IPS-NIHi11 (cell line): ENCODE measurements at places on chromosomes 12 and 14.

DNA sequence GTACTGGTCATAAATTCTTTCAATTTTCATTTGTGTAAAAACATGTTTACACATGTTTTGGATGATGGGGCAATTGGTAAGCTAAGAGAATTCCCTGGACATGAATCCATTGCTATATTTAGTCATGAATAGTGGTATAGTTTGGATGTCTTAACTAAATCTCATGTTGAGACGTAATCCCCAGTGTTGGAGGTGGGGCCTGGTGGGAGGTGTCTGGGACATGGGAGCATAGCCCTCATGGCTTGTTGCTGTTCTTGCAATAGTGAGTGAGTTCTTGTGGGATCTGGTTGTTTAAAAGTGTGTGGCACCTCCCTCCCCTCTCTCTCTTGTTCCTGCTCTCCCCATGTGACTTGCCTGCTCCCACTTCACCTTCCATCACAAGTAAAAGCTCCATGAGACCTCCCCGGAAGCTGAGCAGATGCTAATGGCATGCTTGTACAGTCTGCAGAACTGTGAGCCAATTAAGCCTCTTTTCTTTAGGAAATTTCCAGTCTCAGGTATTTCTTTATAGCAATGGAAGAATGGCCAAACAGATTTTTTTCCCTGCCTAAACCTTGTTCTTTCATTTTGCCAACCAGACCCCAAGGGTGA is 33.6 kb downstream of the CTSG start:
- DNase-seq, result no peak

GRCh38 chr12:82438356-82438755 is 80.0 kb downstream of the METTL25 start:
- no peak for DNase-seq

DNA sequence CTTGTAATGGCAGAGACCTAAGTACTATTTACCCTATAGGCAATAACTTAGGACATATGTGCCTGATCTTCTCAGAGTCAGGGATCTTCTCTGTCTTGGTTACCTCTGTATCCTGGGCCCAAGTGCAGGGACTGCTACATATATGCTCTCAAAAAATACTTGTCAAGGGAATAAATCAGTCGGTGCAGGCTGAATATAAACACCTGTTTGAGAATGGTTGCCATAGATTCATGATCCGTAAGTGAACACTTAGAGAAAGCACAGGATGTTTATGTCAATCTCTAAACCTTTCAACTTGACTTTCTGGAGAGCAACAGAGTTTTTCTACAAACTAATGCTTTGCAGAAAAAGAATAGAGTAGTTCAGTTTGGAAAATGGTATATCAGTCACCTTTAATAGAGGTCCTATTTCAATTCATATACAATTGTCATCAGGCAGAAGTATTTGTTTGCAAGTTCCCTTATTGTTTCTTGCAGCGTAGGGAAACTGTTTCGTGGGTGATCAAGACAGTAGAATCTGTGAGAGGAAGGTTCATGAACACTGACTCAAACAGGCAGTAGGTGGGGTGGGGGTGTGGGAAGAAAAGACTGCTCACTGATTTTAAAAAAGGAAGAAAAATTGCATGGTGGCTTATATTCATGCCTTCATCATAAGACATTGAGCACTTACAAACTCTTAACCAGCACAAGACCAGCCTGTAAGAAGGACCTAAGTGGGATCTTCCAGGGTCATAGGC is 6.0 kb upstream of the UBE2N start:
- no peak for DNase-seq

DNA sequence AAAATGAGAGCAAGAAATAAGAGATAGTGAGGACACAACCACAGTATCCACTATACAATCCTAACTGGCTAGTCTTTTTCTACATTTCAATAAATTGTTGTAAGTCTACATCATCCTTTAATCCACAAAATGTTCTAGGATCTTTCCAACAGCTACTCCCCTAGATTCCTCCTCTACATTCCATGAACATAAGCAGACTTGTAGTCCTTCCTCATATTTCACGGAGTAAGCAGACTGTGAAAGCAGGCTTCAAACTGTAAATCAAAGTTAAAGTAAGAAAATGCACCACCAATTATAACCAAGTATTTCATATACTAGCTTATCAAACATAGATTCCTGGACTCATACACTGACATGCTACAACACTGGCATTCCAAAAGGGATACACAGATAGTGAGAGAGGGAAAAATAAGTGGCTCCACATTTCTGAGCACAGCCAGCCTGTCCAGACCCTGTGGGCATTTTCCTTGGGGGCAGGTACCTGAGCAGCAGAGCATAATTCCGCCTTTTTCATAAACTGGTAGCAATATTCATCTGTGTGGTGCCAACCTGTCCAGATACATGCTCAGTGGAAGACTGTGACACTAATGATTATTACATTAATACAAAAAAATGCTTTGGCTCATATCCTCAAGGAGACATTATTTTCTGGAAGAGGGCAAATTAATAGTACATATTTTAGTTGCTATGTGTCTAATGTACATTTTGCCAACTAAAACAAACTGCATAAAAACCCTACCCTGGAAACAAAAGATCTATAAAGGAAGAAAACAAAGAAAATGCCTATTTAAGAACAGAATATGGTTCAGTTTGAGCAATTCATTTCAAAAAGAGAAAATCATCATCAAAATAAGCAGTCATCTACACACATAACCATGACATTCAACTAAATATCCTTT is 113.3 kb upstream of the FSCB start:
- DNase-seq, result peak; percentile 17

DNA sequence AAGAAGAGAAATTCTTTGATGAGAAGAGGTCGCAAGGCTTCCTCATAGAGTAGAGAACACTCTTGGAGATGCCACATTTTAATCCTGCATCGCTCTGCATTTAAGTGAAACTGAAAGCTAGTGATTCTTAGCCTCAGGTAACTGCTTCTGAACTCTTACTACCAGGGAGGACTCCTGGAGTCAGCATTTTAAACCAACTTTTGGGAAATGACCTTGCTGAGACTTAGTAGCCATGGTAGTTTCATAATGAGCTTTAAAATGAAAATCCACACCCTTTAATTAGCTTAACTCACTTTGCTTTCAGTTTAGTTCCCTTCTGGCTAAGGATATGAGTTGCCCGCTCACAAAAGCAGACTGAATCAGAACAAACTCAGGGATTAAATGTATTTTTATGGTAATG is 80.3 kb downstream of the SYNE2 start:
- no peak for DNase-seq

DNA sequence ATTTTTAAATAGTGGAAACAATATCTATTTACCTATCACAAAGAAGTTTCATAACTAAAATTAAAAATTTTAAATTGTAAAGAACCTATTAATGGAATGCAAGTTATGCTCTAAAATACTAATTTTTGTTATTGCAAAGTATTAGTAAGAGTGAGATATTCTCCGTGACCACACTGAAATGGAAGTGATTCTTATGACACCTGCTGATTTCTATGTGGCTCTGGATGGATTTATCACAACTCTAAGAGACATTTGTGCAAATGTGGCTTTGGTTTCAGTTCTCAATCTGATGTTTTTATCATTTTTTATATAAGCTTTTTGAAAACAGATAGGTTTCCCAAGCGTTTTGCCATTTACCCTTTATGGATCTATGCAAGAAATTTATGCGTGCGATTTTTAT is 497.8 kb downstream of the NAV3 start:
- DNase-seq, result no peak

- no peak for DNase-seq
These were observed 222.1 kb downstream of the AACS start for GRCh38 chr12:125287155-125287847.

DNA sequence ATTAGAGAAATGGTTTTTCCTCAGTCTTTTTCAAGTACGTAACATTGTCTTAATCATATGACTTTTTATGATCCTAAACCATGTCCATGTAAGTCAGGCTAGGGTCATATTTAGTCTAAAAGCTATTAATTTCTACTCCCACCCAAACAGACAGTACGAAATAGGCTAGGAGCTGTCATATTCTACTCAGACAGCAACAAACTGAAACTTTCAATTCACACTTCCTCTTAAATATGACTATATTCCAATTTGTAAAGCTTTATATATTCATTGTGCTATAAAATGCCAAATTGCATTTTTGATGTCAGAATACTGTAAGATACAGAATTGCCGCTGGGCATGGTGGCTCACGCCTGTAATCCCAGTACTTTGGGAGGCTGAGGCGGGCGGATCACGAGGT is 3.5 kb downstream of the NUP37 start:
- no peak for DNase-seq

DNA sequence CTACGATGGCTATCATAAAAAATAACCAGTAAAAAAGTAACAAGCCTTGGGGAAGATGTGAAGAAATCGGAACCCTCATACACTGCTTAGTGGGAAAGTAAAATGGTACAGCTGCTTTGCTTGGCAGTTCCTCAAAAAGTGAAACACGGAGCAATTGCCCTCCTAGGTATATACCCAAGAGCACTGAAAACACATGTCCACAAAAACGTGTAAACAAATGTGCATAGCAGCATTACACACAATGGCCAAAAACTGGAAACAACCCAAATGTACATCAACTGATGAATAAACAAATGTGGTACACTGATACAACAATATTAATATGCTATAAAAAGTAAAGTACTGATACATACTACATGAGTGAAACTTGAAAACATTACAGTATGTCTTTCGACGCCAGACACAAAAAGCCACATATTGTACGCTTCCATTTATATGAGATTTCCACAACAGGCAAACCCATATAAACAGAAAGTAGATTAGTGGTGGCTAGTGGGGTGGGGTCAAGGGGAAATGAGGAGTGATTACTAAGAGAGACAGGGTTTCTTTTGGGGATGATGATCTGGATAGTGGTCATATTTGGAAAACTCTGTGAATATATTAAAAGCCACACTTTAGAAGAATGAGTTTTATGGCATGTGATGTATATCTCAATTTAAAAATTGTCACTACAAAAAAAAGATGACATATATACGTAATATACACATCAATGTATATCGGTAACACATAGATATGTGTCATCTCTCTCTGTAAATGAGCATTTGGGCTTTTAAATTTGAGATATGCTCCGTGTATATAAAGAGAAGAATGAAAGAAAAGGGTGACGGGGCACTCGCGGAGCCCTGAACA is 996 bp downstream of the SLC41A2 start:
- no peak for DNase-seq

DNA sequence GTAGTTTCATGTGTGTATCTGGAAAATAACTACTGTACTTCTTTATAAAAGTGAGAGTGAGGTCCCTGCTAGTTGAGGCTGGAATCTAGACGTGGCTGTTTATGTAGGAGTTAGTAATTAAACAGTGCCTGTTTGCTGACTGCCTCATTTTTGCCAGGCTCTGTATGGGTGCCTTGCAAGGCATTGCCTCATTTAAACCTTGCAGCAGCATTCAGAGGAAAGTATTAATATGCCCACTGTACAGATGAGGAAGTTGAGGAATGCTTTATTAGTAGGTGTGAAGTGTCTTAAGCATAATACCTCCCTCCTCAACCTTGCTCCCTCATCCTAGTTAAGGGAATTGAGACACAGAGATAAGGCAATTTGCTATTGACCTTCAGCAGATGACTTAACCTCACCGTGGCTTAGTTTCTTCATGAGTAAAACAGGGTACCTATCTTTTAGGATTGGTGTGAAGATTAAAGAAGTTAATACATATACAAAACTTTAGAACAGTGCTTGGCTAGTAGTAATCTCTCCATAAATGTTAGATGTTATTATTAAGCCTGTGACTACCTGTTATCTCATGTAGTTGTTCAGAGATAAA is 28.7 kb downstream of the PPM1A start:
- no peak for DNase-seq

DNA sequence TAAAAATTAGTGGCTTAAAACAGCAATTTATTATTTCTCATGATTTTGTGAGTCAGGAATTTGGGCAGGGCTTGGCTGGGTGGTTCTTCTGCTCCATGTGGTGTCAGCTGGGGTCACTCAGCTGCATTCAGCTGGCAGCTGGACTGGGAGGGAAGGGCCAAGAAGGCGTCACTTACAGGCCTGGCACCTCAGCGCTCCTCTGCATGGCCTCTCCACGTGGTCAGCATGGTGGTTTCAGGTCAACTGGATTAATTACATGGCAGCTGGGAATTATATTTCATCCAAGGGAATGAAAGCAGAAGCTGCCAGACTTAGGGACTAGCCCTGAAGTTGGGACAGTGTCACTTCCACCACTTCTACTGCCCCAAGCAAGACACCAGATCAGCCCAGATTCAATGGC is 27.5 kb upstream of the IRF2BPL start:
- DNase-seq, result no peak

GRCh38 chr14:91693346-91693745 is 38.5 kb downstream of the CATSPERB start:
- no peak for DNase-seq

DNA sequence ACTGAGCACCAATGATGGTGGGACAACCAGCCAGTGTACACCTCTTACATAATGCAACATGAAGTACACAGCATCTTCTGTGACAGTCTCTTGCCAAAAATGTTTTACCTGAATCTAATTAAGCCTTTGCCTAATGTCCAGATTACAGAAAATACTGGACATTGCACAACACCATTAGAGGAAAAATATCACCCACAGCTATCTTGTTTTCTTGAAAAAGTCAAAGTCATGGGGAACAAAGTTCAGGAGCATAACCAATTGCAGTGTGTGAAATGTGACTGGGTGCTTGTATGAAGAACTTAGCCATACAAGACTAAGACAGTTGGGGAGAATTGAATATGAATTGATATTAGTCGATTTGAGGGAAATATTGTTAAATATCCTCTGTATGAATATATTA is 12.1 kb upstream of the ANO6 start:
- no peak for DNase-seq

DNA sequence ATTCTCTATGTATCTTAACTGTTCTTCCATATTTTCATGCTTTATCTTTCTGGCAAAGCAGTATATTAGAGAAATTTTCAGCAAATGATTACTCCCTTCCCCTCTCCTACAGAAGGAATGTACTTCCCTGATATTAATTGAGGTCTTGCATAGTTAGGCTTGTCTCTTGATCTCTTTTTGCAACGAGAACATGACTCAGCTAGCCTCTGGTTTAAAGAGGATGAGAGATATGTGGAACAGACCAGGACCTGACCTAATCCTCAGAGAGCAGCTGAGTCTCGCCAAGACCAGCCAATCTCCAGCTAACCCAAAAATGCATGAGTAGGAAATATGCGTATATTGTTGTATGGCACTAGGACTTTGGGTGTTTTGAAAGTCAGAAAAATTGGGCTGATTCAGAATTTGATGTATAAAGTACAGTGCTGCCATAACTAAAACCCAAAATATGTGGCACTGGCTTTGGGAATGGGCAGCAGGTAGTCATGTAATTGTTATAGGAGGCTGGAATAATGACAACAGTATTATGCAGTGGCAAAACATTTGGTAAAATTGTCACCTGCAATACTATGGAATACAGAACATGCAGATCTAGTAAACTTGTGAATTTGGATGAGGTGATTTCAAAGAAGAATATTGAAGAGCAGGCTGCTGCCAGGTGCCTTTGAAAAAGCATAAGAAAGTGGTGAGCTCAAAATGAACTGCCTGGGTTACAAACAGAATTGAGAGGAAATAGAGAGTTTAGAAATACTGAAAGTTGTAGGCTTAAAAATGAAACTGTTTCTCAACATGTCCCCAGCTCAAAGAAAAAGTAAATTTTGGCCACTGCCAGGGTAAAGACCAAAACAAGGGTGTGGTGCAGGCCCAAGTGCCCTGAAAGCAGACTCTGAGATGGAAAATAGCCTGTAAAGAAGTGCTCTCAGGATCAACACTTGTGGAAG is 9.3 kb upstream of the USP15 start:
- no peak for DNase-seq
